Cardiac septum (tissue), 1 donor: ENCODE measurements at places on chromosomes 7 and 10.

GRCh38 chr7:104826135-104826534, 187.9 kb upstream of the KMT2E start:
- DNase-seq = no peak

- DNase-seq = no peak
Observed at GRCh38 chr10:11505639-11506038, 105.8 kb downstream of the USP6NL start.

DNA sequence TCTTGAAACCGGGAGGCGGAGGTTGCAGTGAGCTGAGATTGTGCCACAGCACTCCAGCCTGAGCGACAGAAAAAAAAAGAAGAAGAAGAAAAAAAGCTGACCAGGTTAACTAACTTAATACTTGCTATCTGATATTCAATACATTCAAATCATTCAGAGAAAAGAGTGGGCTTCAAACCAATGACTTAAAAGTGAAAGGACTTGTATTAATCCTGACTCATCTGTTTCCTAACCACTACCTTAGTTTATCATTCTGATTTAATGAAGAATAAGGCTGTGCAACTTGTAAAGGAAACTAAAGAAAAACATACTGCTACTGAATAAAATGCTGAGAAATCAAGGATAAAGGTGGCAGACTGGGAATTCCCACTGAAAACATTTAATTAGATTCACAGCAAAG, 128.4 kb downstream of the NRBF2 start:
- no peak for DNase-seq

DNA sequence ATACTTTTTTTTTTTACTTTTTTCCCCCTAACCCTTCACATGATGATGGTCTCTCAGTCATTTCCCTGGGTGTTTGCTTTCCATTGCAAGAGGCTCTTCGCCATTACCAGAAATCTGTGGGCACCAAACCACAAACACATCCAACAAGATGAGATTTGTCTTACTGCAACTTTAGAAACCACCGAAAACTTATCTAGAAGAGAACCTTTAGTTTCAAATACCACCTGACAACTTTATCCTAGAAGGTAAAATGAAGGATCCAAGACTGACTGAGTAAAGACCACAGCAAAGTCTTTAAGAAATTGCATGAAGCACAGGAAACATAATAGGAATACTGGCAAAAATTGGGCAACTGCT, 363.3 kb upstream of the MBL2 start:
- no peak for DNase-seq

- no peak for DNase-seq
Observed at GRCh38 chr7:16318989-16319915, 102.1 kb downstream of the CRPPA start.

- no peak for DNase-seq
Observed at GRCh38 chr10:66843396-66843795, 82.4 kb upstream of the LRRTM3 start.

DNA sequence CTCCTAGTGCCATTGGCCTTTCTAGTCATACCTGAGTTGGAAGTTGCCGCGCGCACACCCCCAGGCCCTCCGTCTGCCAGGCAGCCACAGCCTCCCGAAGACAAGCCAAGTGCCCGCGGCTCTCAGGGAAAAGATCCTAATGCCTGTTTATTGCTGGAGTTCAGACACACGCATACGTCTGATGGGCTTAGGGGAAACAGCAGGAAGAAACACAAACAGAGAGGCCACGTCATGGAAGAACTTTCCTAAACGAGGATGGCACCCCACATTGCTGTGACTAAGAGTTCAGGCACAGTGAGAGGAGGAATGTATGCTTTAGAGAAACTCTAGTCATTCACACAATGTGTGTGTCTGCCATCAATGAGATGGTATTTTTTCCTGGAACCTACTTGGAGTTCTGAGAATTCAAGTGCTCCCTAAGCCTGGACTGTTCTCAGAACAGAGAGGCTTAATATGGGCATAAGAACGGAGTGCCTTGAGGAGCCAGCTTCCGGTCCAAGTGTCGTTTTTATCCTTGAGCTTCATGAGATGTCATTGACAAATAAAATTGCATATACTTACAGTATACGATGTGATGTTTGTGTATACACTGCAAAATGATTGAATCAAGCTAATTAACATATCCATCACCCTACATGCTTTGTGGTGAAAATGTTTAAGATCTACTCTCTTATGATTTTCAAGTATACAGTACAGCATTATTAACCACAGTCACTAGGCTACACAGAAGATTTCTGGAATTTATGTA, 11.6 kb upstream of the RBP3 start:
- peak; percentile 24 for DNase-seq

- no peak for DNase-seq
Observed at GRCh38 chr10:31142026-31142425, 110.4 kb upstream of the ZNF438 start.

- DNase-seq = no peak
Observed at GRCh38 chr10:948347-948746, 16.8 kb upstream of the LARP4B start.

DNA sequence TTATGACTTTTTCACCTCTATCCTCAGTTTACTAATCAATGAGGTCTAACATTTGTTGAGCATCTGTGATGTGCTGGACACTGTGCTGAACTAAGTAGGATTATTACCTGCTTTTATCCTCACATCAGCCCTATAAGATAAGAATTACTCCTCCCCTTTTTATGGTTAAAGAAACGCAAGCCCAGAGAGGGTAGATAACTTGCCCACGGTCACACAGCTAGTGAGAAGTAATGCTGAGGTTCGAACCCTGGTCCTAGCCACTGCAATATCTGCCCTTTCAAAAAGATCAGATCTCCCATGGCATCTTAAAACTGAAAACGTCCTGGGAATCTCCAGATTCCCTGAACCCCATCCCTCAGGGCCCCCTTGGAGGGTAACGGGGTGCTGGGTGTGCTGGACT, 118.3 kb downstream of the C10orf105 start:
- DNase-seq = no peak

GRCh38 chr10:51783941-51784340, 84.5 kb upstream of the CSTF2T start:
- no peak for DNase-seq

GRCh38 chr10:34333513-34333912, 481.6 kb downstream of the PARD3 start:
- DNase-seq = no peak

GRCh38 chr7:48091506-48092433, 2.7 kb downstream of the UPP1 start:
- no peak for DNase-seq

GRCh38 chr7:20730611-20731010, 56.1 kb downstream of the SP8 start:
- no peak for DNase-seq

DNA sequence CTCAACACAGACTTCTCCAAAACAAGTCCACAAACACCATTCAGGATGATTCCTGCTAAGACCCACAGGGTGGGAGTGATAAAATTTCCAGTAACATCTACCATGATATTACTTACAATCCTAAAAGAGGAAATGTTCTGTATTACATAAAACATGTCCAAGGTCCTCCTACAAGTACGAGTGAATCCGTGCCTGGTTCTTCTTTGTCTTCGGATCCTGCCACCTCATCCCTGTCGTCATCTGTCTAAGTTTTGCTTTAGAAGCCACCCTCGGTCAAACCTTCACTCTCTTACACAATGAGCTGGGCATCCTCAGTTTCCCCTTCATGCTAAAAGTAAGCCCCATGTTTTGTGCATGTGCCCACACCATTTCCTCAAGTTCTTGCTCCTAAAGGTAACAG, 279.0 kb downstream of the KCNMA1 start:
- no peak for DNase-seq

- DNase-seq = no peak
Observed at GRCh38 chr10:24462889-24463552, 254.1 kb downstream of the KIAA1217 start.

GRCh38 chr10:83543691-83544462, 595.4 kb upstream of the GHITM start:
- no peak for DNase-seq

DNA sequence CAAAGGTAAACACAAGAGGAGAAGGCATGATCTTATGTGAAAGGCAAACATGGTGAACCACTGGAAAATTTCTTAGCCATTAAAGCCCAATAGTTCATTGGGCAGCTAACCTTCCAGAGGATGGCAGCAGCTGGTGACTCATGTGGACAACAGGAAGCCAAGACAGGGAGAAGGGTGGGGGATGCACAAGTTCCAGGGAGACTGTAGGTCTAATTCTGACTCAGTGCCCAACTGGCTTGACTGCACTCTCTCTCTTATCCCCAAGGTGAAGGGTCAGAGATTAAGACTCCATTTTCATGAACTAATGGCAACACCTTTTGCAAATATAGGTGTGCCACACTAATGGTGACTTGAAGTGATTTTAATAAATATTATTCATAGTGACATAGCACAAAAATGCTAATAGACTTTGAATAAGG, 47.9 kb upstream of the SLC35B4 start:
- no peak for DNase-seq

DNA sequence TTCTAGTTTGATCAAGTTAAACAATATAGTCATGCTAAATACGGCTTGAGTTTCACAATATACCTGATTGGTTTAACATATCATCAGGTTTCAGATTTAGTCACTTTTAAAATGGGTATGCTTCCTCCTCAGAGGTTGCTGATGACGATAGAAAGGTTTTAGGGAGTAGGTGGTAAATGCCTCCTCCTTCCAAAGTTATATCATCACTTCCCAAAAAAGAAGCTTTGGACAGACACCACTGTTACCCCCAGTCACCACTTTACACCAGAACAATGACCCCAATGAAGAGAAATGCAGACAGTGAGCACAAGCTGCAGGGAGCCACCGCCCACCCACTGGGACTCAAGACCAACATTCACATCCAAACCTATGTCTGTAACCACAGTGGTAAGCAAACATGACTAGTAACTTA, 244.6 kb downstream of the SORCS1 start:
- DNase-seq = no peak

DNA sequence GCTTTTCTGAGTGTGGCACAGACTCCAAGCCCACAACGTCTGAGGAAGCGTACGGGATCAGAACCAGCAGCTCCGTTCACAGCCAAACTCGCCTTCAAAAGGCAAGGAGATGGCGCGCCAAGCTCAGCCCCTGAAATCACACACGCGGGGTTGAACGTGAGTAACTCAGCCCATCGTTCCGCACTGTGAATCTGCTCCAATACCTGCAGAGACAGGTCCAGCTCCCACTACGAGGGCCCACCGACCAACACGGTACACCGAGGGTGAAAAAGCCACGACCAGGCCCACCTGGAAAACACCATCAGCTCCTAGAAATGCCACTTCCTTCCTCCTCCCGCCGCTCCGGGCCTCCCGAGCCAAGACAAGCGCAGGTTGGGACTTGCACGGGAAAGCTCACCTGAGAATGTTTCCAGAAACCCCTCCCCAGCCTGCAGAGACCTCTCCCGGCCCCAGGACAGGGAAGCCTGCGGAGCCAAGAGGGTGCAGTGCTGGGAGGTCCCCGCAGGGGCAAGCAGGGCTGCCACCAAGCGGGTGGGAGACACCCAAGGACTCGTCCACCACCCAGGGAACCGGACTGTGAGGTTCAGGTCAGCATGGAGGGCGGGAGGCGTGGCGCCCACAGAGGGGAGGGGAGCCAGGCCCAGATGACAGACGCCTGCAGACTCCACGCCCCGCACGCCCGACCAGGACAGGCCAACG, 93.9 kb upstream of the PDGFA start:
- DNase-seq = no peak
